Tracheal epithelial cell (primary cell): ENCODE measurements at places on chromosomes 13 and 19. TPM values are rescaled to one million over a fixed set of nuclear protein-coding genes. Genes with fewer than 3 reads are reported as not detected.

Gene PROZ
- not detected in 2 replicates for total RNA-seq

Gene TMC4
- total RNA-seq, result 32.5 and 38.2 TPM in 2 replicates

Gene LYPD5
- total RNA-seq, result 1.5 and 2.7 TPM in 2 replicates

Gene FREM2
- under 0.01 and 0.24 TPM in 2 replicates for total RNA-seq

Gene ZNF700
- 8.2 and 8.5 TPM in 2 replicates for total RNA-seq
